Retina (tissue), 1 donor: ENCODE measurements at places on chromosomes 1 and 21.

DNA sequence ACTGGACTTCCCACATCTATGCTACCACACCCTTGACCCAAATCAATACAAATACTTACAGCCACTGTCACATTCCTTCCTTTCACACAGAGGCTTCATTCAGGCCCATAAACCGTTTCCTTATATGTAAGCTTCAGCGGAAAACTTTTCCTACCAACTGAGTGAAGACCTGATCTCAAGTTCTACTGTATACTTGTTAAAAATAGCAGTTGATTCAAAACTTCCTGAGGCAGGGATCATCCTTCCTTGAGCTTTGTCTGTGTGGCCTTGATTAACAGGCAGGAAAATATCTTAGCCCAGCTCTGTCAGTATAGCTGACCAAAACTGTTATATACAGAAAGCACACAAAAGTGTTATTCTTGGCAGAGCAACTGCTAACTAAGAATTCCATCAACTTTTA is 42.7 kb downstream of the DENND2C start:
- no peak for DNase-seq

GRCh38 chr1:40531381-40532061 is at the start of gene ZNF684:
ZNF684 (plus strand) TSS chr1:40531637; CDS start chr1:40533167, 1,530 bp downstream.
- peak; percentile 93 for DNase-seq

- DNase-seq = no peak
Measured at GRCh38 chr1:220344745-220345144, 72.5 kb upstream of the RAB3GAP2 start.

- DNase-seq = no peak
Measured at GRCh38 chr1:81410351-81410750, 390.4 kb upstream of the ADGRL2 start.

DNA sequence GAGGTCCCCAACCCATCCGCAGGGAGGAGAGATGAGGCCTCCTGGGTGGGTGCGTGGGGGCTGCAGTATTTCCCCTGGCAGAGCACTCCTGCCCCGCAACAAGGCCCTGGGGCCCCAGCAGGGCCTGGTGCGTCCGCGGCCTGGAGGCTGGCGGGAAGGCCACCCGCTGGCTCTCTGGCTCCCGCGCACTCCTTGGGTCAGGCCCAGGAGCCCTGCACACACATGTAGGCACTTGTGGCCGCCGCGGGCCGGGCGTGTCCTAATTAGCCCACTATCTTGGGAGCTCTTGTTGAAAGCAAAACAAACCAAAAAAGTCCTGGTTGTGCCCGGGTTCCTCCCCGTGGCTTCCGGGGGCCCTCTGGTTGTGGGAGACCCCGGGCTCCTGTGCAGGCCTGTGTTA is 49.7 kb upstream of the CCDC27 start:
- DNase-seq = no peak

GRCh38 chr1:70411360-70411844 is 334 bp downstream of the CTH start:
- DNase-seq = no peak

DNA sequence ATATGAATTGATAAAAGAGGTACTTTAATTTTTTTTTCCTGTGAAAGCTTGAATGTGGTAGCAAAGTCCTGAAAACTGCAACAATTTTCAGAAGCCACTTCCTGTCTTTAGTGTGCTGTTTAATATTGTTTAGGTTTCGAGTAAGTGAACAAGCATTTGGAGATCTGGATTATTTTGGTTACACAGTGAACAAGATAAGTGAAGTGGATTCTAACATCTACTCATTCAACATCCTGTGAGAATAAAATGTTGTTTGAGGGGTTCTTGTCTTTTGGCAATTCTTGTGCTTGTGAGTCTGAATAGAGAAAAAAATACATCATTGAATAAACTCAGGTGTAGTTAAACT is 35.2 kb upstream of the PLA2G4A start:
- no peak for DNase-seq

- DNase-seq = peak; percentile 73
Measured at GRCh38 chr1:155166471-155167165, 6.5 kb downstream of the KRTCAP2 start.

DNA sequence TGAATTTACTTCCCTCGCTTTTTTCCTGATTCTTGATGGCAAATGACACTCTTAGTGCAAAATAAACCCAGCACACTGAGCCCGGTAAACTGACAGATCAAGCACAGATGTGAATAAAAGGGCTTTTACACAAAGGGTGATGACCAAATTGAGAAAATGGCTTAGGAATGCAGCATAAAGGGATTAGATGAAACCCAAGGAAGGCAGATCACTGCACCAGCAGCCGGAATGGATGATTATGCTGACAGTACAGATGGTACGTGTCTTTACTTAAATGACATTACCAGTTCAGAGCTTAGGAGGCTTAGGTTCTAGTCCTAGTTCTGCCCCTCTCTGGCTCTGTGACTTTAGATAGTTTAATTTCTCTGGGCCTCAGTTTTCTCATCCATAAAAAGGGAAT is 12.0 kb downstream of the PKP1 start:
- no peak for DNase-seq

- no peak for DNase-seq
Measured at GRCh38 chr1:16139473-16139962, 16.4 kb downstream of the EPHA2 start.

- DNase-seq = no peak
Measured at GRCh38 chr1:192907545-192908243, 98.9 kb downstream of the RGS2 start.

DNA sequence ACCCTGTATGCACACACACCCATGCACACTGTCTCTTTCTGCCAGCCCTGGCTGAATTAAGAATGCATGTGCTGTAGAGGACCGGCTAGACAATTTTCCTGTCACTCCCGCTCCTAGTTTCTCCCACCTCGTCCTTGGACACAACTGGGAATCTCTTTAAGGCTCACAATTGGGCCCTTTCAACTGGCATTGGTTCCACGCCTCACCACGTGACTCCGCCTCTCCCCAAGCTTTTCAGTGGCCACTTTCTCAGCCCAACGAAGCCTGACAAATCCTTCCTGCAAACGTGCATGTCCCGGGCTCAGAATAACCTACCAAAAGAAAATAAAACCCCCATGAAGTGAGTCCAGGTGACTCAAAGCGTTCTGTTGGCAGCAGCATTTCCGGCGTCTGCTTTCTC is 33.8 kb downstream of the FBXO2 start:
- DNase-seq = no peak

DNA sequence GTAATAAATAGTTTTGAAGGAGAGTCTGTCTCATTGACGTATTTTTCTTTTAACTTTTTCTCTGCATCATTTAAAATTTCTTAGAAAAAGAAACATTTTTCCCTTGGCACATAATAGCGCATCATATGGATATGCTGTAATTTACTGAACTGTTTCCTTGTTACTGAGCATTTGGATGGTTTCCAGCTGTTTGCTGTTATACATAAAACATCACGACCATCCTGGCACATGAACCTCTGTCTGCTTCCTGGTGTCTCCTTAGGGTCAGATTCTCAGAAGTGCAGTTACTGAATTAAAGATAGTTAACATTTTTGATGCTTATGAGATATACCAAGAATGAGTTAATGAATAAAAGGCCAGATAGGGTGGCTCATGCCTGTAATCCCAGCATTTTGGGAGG is 67.2 kb downstream of the BACE2 start:
- no peak for DNase-seq

DNA sequence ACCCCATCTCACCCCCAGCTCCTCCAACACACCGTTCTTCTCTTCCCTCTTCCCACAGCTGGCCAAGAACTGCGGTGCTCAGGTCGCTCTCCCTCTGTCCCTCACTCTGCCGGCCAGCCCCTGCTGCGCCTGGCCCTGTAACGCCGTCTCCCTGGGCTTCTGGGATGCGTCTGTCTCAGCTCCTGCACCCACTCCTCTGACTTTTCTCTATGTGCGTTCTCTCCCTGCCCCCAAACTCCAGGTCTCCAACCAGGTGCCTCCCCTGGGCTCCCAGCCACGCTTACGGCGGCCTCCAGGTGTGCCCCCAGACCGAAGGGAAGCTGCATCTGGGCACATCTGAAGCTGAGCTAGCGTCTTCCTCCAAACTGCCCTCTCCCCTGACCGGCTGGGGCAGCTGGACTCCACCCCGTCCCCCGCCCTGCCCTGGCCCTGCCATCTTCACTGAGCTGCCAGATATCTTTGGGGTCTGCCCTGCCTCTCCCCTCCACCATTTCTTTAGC is 2.6 kb downstream of the KRTAP10-12 start:
- no peak for DNase-seq

DNA sequence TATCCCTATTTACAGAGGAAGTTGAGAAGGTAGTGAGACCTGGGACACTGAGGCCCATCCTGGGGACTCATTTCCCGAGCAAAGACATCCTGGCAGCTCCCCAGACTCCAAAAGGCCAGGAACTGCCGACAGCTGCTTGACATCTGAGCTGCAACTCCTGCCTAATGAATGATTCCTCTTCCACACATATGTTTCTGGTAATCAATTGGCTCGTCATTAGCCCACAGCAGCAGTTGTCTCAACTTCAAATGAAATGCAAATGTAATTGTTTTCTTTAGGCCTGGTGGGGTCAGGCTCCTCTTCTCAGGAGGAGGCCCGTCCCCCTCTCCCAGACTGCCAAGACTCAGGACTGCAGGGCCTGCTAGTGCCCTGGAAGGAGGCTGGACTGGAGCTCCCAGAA is 61.8 kb upstream of the DISP3 start:
- peak; percentile 51 for DNase-seq

GRCh38 chr1:200550367-200550766 is 70.2 kb downstream of the KIF14 start:
- DNase-seq = no peak

DNA sequence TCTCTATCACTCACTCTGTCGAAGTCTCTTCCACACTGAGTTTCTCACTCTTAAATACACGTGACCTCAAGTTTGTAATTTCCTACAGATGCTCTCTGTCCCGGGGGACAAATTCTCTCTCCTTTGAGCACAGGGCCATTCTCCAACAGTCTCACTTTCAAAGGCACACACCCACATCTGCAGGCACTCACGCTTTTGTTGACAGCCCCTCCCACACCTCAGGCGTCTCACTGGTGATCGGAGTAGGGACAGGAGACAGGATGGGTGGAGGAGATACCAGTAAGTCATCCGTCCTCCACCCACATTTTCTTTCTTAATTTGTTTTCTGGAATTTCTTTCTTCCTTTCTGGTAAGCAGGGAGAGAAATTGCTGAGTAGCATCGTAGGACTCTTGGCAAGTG is 40.6 kb upstream of the GREM2 start:
- no peak for DNase-seq

GRCh38 chr1:218034468-218034867 is 250.6 kb upstream of the RRP15 start:
- peak; percentile 22 for DNase-seq

DNA sequence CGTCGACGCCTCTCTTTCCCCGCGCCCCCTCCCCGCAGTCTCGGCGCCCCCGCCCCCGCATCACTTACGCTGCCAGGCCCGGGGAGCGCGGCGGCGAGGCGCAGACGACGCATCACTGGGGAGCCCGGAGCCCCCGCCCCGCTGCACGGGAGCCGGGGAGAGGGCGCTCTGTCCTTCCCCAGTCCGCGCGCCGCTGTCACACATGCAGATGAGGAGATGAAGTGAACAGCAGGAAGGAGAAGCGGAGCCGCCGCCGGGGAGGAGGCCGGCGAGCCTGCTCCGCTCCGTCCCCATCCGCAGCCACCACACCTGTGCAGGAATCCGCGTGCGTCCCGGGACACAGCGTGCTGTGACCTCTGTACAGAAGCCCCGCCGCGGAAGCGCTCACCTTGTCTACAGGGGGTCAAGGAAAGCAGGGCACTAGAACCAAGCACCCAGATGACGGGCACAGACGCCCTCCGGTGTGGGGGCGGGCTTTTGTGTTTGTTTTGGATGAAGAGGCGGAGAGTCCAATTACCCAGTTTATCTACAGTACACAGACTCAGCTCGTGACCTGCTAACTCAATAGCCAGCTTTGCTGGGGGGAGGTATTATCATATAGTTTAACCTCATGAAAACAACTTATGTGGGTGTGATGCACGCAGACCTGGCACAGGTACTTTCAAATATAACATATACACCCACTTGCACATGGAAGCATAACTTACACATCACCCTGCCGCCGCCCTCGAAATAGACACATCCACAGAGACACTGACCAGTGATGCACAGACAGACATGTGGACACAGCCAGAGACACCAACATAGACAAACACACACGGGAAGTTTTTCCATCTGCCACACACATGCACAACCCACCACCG is 12.4 kb downstream of the KLHDC8A start:
- DNase-seq = peak; percentile 72

DNA sequence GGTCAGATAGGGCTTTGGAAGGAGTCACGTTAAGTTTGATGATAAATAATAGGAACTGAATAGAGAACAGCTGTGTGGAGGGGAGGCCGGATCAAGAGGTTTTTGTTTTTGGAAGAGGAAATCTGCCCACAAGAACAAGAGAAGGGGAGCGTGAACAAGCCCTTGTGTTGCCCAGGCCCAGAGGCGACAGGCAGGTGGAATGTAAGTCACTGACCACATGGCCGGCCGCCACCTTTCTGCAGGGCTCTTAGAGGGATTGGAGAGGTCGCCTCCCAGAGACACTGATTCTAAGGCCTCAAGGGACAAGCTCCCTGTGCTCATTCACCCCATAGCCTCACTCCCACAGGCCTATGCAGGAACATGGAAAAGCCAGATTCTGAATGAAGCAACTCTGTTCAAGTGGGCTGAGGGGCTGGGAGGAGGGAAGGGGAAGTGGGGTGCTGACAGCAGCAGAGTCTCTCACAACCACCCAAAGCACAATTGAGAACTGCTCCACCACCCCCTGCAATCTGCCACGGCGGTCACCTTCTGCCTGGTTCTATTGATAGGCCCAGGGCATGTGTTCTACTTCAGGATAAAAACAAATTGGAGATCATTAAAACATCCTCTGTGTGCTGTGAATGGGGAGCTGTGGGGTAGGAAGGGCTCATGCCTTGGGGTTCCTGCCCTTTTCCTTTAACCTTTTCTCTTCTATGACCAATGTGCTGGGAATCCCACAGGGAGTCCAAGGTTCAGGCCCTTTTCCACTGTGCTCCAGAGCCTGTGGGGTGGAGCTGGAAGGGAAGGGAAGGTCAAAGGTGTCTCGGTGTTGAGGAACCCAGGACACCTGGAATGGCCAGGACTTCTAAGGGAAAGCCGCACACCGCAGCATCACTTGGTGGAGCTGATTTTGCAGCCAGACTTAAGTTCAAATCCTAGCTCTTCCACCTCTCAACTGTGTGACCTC is 63.3 kb upstream of the PARP1 start:
- DNase-seq = no peak

- no peak for DNase-seq
Measured at GRCh38 chr1:209673631-209674417, 1.4 kb upstream of the G0S2 start.

- DNase-seq = no peak
Measured at GRCh38 chr1:25450891-25451290, 20.2 kb downstream of the MACO1 start.

DNA sequence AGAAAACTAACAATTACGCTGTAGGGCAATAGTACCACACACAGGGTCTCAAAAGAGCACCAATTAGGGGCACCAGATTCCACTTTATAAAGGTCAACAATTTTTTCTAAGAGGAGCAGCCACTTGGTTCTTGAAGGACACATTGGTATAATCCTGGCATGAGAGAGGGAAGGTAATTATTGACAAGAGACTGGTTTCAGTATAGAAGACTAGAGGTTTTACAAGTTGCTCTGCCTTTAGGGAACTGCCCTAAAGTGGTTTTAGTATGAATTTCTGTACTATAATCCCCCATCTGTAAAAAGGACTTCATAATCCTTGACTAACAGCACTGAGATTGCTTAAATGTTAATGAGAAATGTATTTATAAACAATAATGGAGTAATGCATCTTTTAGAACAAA is 648.5 kb upstream of the PTBP2 start:
- no peak for DNase-seq
